ENCODE measurements at places on chromosomes 7 and 10.
A peak's percentile ranks its signal among the peaks of the same experiment; 100 is the strongest.

DNA sequence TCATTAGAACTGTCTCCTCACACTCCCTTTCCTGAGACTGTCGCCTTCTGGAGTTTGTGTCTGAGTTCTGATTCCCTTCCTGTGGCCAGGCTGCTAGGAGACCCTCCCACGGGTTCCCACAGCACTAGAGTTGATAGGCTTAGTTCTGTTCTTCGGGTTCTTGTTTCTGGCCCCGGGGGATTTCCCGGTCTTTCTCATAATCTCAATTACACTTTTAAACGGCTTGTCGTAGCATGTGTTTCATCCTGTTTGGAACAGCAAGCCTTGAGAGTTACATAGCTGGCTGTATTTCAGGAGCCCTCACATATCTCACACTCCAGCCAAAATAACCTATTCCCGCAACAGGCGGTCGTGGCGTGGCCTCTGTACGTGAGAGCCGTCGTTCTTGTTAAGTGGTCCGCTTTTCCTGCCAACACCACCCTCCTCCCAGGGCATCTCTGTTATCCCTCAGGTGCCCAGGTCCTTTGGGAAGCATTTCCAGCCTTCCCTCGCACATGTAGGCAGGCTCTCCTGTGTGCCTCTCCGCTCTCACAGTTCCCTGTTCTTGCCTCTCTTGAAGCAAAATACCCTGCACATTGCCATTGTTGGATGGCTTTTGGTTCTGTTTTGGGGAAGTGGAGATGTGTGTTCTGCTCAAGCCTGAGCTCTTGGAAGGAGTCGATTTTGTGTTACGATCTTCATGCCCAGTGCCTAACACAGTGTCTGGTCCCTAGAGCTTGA is 46.0 kb downstream of the CDC123 start:
- DNase-seq, result no peak

DNA sequence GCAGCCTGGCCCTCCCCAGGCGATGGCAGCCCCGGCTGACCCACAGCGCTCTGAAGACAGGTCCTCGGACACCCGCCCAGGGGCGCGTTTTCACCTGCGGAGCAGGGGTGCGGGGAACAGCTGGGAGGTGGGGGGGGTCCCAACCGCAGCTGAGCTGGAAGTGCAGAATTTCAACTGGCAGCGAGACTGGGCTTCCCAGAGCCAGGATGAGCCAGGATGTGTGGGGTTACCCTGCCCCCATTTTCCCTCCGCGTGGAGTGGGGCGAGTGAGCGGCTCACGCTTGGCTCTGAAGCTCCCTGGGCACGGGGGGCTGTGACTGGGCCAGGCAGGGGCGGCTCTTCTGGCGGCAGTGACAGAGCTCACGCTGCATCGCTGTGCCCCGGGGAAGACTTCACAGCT is 70.2 kb downstream of the DNAJB6 start:
- no peak for DNase-seq

DNA sequence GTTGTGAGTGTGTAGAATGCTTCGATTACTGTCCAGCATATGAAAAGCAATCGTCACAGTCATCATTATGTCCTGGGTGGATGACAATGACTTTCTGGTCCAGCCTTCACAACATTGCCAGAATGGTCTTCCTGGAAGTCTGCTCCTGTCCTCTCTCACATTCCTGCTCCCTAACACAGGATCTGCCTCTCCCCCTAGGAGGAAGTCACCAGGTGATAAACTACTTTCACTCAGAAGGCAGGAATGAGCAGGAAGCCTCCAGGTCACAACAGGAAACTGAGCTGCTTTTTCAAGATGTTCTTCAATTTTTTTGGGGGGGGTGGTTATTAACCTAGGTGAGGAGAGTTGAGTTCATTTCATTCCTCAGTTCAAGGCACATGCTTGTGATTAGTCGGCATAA is 13.6 kb upstream of the GPNMB start:
- no peak for DNase-seq

DNA sequence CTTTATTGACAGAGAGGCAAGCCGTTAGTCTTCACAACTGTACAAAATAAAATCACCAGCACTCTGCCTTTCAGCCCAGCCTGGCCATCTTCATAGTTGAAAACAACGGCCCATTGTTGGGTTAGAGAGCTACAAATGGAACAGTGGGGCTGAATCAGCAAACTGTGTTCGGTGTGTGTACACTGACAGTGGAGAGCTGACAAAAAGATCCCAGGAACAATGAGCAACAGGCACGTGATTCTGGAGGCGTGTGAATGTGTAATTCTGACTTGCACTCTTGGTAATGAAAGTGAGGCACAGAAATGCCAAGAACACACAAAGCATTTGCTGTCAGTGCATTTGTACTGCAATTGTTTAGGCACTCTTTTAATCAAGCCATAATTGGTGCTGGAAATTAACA is 303.7 kb downstream of the WDR11 start:
- no peak for DNase-seq

- no peak for DNase-seq
Measured at GRCh38 chr10:131184503-131184902, 127.0 kb downstream of the TCERG1L start.

GRCh38 chr10:13670311-13670710 is 83.5 kb downstream of the PRPF18 start:
- DNase-seq, result no peak

- peak; percentile 20 for DNase-seq
Measured at GRCh38 chr10:50224330-50224952, 26.9 kb downstream of the ASAH2 start.

GRCh38 chr10:51000164-51000563 is 74.1 kb upstream of the PRKG1 start:
- DNase-seq, result no peak

DNA sequence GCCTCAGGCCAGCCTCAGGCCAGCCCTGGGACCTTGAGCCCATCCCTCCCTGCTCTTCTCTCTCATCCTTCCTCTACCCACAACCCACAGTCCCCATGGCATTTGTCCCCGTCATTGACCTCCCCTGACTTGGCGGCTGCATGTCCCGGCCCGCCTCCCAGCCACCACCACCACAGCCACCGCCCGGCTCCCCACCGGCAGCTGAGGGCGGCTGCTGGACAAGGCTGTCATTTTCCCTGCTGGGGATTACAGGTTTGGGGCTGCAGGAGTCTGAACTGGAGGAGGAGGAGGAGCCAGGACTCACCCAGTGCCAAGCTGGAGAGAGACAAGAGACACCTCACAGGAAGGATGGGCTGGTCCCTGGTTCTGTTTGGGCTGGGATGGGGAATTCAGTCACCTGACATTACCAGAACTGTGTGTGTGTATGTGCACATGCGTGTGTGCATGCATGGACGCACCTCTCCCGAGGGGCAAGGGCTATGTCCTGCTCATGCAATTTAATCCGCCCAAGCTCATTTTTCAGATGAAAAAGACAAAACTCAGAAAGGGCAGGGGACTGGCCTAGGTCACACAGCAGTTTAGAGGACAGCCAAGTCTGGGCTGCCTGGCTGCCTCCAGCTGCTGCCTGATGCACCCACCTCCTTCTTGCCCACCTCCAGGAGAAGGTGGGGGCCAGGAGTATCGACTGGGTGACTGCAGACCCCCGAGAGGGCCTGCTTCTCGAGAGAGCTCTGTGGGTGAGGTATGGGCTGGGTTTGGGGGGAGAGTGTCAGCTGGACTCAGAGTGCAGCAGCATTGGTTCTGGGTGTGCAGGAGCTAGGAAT is 113.1 kb downstream of the ZMIZ1 start:
- DNase-seq, result no peak

GRCh38 chr10:22103701-22104470 is 100.4 kb upstream of the DNAJC1 start:
- no peak for DNase-seq

DNA sequence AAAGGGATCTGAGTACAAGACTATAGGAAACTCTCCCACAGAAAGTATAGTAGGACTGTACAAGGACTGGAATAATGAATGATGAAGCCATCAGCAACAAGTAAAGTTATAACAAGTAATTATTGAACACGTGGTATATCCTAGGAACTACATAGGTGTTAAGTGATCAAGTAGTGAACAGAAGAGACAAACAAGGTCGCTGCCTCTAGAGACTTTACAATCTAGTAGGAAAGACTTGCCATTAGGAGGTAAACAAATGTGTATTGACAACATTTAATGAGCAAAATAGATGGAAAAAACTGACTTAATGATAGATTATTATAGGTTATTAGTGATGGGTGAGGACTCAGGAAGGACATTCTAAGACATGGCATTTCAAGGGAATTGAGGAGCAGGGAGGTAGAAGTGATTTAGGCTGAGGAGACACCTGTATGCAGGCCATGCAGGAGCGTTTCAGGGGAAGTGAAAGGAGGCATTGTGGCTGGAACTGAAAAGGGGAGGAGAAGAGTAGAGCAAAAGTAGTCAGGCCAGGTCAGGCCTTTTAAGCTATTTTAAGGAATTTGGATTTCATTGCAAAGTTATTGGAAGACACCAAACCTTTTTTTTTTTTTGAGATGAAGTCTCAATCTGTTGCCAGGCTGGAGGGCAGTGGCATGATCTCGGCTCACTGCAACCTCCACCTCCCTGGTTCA is 8.5 kb upstream of the GLCCI1 start:
- no peak for DNase-seq

Data from effector memory CD8-positive, alpha-beta T cell (primary cell).